D341Med (cell line): ENCODE measurements at places on chromosomes 4 and X.

- no peak for DNase-seq
Measured at GRCh38 chr4:46900082-46900481, 9.0 kb downstream of the COX7B2 start.

DNA sequence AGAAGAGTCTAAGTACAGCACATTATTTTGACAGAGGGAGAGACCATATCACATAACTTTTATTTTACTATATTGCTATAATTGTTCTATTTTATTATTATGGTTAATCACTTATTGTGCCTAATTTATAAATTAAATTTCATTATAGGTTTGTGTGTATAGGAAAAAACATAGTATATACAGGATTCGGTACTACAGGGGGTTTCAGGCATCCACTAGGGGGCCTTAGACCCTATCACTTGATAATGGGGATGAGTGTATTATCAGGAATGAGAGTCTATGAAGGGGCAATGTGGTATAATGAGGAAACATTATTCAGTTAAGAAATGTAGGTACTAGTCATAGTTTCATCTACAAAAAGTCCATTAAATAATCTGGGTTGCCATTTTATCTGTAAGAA, 833.1 kb downstream of the C4orf33 start:
- DNase-seq, result peak; percentile 33

DNA sequence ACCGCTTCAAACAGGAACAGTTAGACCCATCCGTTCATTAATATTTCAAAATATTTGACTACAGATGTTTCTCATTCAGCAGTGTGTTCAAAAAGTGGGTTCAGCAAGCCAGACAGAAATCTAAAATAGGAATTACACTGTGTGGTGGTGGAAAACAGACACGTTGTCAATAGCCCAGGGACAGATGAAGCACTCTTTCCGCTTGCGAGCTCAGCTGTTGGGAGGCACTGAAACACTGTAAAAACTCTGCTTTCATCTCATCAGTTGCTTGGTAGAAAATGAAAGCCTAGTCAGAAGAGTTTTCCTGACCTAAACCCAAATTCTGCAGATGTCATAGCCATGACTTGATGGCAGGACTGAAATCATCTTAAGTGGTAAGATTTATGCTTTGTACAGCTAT, 38.5 kb downstream of the LRP2BP start:
- DNase-seq, result no peak

GRCh38 chr4:163878336-163879121, 384.0 kb downstream of the TMA16 start:
- DNase-seq, result no peak

GRCh38 chr4:156799121-156799589, 172.4 kb downstream of the PDGFC start:
- no peak for DNase-seq

GRCh38 chrX:99722094-99722493, 688.0 kb downstream of the PCDH19 start:
- no peak for DNase-seq
